Ascending aorta (tissue), 2 donors: ENCODE measurements at places on chromosomes 13 and 19.

GRCh38 chr13:80029170-80029569 lies 311.8 kb downstream of the SPRY2 start:
- H3K4me1 ChIP-seq = no peaks in the 10 kb centered on the region
- H3K27me3 ChIP-seq = no peaks in the 10 kb centered on the region
- DNase-seq = no peak
- H3K4me3 ChIP-seq = no peak overlapping the region
- no peaks in the 10 kb centered on the region for H3K36me3 ChIP-seq
- H3K27ac ChIP-seq = no peak overlapping the region

DNA sequence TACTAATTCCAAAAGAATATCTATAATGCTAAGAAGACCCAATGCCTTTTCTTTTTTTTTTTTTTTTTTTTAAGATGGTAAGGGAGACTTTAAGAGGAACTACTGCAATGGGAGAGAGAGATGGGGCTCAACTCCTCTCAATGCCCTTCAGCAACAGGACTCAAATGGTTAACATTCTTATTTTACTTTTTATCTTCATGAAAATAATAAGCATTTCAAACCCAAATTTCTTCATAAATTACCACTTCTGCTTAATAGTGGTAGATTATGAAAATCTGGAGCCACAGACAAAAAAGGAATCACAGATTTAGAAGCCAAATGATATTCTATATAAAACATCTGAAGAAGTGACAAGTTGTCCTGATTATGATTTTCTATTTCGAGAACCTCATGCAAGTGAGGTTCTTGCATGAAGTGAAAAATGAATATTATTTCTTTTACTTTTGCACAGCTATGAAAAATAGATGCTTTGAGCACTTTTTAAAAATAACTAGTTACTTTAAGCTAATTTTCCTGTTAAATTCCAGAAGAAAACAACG lies 74.2 kb downstream of the SERP2 start:
- no peaks in the 10 kb centered on the region for H3K4me1 ChIP-seq
- H3K27me3 ChIP-seq = no peaks in the 10 kb centered on the region
- DNase-seq = no peak
- no peak overlapping the region for H3K27ac ChIP-seq

DNA sequence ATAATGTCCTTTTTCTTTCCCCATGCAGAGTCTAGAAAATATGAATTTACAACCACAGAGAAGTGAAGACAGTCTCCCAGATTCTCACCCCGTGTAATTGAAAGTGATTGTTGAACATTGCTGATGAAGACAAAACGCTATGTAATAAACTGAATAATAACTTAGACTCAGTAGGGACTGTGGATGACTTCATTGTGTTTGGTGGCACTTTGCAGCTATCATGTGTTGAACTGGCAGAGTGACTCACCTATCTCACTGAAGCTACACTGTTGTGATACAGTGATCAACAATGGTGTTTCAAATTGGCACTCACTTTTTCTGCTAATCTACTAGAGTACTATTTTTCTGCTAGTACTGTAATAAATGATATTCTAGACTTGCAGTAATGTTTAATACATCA lies 261.3 kb downstream of the DACH1 start:
- no peak overlapping the region for H3K27ac ChIP-seq
- H3K36me3 ChIP-seq = no peaks in the 10 kb centered on the region
- H3K27me3 ChIP-seq = no peaks in the 10 kb centered on the region
- H3K4me1 ChIP-seq = no peaks in the 10 kb centered on the region

DNA sequence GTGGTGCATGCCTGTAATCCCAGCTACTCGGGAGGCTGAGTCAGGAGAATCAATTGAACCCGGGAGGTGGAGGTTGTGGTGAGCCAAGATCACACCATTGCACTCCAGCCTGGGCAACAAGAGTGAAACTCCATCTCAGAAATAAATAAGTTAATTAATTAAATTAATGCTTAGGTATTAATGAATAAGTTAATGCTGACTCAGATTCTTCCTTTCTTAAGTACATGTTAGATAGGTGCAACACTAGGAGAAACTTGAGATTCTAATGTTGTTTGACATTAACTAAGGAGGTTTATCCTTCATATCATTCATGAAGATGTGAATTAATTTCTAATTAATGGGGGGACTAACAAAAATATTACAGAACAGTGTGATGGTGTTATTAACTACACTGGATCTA lies 812.6 kb upstream of the SPRY2 start:
- no peak for DNase-seq
- no peaks in the 10 kb centered on the region for H3K36me3 ChIP-seq
- H3K4me3 ChIP-seq = no peak overlapping the region
- no peaks in the 10 kb centered on the region for H3K27me3 ChIP-seq
- no peak overlapping the region for H3K27ac ChIP-seq
- H3K4me1 ChIP-seq = no peaks in the 10 kb centered on the region

GRCh38 chr19:13057147-13057572 lies 45.5 kb downstream of the LYL1 start:
- H3K4me1 ChIP-seq = peaks cover 79% of the 10 kb centered on the region
- peak overlapping the region; percentile 99 for H3K27ac ChIP-seq
- no peak overlapping the region for H3K4me3 ChIP-seq
- H3K27me3 ChIP-seq = no peaks in the 10 kb centered on the region
- no peaks in the 10 kb centered on the region for H3K36me3 ChIP-seq
- no peak for DNase-seq

GRCh38 chr13:20442798-20443381 lies 82.8 kb downstream of the CRYL1 start:
- no peaks in the 10 kb centered on the region for H3K36me3 ChIP-seq
- H3K27ac ChIP-seq = no peak overlapping the region
- DNase-seq = no peak
- H3K4me3 ChIP-seq = no peak overlapping the region
- no peaks in the 10 kb centered on the region for H3K27me3 ChIP-seq

- DNase-seq = no peak
- H3K4me1 ChIP-seq = no peaks in the 10 kb centered on the region
- H3K36me3 ChIP-seq = no peaks in the 10 kb centered on the region
Observed at GRCh38 chr13:48680756-48681392, 27.1 kb downstream of the CYSLTR2 start.

DNA sequence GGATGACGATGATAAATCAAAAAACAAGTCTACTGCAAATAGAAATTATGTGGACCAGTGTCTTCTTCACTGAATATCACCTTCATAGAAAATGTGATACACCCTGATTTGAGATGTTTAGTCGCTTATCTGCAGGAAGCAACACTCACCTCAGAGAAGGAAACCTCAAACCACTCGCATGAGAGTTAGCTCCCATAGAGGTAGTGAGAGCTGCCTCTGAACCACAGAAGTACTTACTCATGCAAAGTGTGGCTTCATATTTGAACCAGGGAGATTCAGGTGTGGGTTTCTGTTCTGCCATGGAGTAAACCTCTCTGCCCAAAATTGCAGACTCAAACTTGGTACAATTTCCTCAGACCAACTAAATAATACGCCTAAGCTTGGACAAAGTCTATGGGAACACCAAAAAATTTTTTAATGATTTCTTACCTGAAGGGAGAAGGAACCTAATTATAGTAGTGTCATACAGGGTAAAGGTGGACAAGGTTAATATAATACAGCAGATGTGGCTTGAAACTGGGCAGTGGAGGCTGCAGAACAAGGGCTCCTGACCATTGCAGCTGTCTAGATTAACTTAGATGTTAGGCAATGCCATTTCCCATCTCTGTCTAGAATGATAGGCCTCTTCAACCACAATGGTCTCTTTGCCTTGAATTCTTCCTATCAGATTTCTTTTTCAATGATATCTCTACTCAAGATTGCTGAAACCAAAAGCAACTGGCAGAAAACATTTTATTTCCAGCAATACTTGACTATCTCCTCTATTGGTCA lies 29.6 kb upstream of the RCBTB2 start:
- no peaks in the 10 kb centered on the region for H3K36me3 ChIP-seq
- H3K4me1 ChIP-seq = peaks cover 3% of the 10 kb centered on the region
- DNase-seq = no peak

DNA sequence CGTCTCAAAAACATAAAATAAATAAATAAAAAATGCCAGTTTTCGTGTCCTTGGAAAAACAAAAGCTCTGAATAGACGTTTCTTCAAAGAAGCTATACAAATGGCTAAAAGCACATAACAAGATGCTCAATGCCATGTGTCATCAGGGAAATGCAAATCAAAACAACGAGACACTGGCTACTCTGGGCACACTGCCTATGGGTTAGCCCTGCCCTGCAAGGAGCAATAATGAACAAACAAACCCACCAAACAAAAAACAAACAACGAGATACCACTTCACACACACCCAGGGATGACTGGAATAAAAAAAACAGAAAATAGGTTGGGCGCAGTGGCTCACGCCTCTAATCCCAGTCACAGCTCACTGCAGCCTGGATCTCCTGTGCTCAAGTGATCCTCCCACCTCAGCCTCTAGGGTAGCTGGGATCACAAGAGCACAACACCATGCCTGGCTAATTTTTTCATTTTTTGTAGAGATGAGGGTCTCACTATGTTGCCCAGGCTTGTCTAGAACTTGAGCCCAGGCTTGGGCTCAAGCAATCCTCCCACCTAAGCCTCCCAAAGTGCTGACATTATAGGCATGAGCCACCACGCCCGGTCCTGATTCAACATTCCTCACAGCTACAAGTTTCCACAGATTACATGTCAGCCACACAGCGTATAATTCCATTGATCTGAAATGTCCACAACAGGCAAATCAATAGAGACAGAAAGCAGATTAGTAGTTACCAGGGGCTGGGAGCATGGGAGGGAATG lies 15.5 kb upstream of the ISYNA1 start:
- no peak overlapping the region for H3K27ac ChIP-seq
- H3K27me3 ChIP-seq = no peaks in the 10 kb centered on the region
- no peak overlapping the region for H3K4me3 ChIP-seq

- no peak overlapping the region for H3K4me3 ChIP-seq
- H3K27ac ChIP-seq = peak overlapping the region; percentile 89
- H3K4me1 ChIP-seq = peaks cover 12% of the 10 kb centered on the region
- peaks cover 35% of the 10 kb centered on the region for H3K36me3 ChIP-seq
- no peak for DNase-seq
Observed at GRCh38 chr19:15123900-15124299, 16.7 kb downstream of the SYDE1 start.

DNA sequence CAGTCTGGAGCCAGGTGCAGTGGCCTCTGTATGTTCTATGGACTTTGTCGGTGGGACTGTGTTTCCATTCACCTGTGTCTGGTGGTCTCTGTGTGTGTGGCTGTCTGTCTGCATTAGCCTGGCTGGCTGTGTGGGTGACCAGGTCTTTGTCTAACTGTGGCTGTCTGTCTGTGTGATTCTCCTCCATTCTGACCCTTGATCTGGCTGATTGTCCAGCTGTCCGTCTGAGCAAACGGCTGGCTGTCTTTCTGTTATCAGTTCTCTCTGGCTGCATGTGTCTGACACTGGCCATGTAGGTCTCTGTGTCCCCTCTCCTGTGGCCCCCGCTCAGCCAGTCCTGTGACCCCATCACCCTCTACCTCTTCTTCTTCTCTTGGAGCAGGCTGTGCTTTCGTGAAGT lies 53.2 kb downstream of the CELF5 start:
- no peak for DNase-seq
- peaks cover 14% of the 10 kb centered on the region for H3K27me3 ChIP-seq
- no peaks in the 10 kb centered on the region for H3K36me3 ChIP-seq
- H3K27ac ChIP-seq = no peak overlapping the region
- H3K4me3 ChIP-seq = no peak overlapping the region

- H3K27me3 ChIP-seq = no peaks in the 10 kb centered on the region
- H3K27ac ChIP-seq = no peak overlapping the region
- no peak overlapping the region for H3K4me3 ChIP-seq
- no peak for DNase-seq
- H3K4me1 ChIP-seq = no peaks in the 10 kb centered on the region
- no peaks in the 10 kb centered on the region for H3K36me3 ChIP-seq
Observed at GRCh38 chr19:30332445-30333234, 39.5 kb upstream of the ZNF536 start.

DNA sequence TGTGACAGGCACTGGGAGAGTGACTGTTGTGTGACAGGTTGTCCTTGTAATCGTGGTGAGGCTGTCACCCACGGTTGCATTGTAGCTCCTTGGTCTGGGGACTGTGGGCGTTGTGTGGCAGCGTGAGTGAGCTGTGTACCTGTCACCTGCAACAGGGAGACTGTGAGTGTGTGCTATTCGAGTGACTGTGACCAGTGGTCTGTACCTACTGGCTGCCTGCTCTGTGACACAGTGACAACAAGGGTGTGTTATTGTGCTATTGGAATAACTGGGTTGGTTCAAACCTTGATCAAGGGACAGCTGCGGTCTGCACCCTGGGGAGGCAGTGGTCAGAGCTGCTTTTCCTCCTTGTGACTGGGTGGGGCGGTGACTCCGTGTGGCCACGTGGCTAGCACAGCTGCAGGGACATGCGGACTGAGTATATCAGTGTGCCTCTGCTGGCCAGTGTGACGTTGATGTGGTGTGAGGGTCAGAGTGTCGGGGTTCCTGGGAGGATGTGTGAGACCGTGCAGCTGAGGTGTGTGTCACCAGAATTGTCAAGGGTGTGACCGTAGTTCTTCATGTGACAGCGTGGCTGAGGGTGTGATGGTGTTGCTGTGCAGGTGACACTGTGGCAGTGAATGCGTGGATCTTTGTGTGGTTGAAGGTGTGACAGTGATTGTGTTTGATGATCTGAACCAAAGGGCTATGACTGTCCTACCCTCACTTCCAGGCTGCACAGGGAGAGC lies 10.1 kb upstream of the NFIX start:
- no peak overlapping the region for H3K4me3 ChIP-seq
- no peaks in the 10 kb centered on the region for H3K27me3 ChIP-seq
- H3K27ac ChIP-seq = no peak overlapping the region
- DNase-seq = peak; percentile 46
- no peaks in the 10 kb centered on the region for H3K36me3 ChIP-seq
- H3K4me1 ChIP-seq = peaks cover 5% of the 10 kb centered on the region

GRCh38 chr13:37187105-37187504 lies 81.6 kb upstream of the CSNK1A1L start:
- no peaks in the 10 kb centered on the region for H3K36me3 ChIP-seq
- no peaks in the 10 kb centered on the region for H3K4me1 ChIP-seq
- H3K27ac ChIP-seq = no peak overlapping the region
- H3K27me3 ChIP-seq = no peaks in the 10 kb centered on the region
- no peak overlapping the region for H3K4me3 ChIP-seq
- no peak for DNase-seq

DNA sequence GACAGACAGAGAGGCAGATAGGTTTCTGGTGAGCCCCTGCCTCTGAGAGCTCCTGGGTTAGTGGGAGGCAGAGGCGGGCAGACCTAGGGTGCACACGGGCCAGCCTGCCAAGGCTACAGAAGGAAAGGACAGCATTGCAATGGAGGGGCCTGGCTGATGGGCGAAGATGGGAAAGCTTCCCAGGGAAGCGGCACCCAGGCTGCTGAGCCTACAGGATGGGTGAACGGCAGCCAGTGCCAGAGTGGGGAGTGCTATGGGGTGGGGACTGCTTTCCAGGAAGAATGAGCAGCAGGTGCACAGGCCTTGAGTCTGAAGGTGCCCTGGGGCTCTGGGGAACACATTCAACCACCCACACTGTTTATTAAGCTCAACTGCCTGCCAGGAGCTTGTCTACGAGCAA lies 702 bp upstream of the MAG start:
- no peak overlapping the region for H3K4me3 ChIP-seq
- H3K27me3 ChIP-seq = no peaks in the 10 kb centered on the region
- no peak overlapping the region for H3K27ac ChIP-seq
- H3K36me3 ChIP-seq = no peaks in the 10 kb centered on the region
- H3K4me1 ChIP-seq = no peaks in the 10 kb centered on the region
- no peak for DNase-seq
